ENCODE measurements at places on chromosomes 6 and 20.
A peak's percentile ranks its signal among the peaks of the same experiment; 100 is the strongest.

DNA sequence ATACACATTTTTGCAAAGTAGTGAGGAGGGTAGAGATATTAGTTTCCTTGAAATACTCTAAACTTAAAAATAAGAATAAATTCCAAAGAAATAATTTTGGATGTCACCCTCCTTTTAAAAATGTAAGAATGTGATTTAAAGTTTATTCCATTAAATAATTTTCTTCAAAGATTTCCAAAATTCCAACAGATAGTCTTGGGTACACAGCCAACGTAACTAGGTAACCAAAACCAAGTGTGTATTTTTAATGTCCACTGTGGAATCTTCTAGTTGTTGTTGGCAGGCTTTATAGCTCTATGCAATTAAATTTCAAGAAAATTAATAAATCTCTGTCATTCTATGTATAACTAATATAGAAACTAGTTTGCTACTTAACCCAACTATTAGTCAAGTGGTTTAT is 101.3 kb downstream of the COL21A1 start:
- DNase-seq, result no peak

GRCh38 chr6:89840538-89840937 is 10.9 kb downstream of the CASP8AP2 start:
- DNase-seq, result no peak

DNA sequence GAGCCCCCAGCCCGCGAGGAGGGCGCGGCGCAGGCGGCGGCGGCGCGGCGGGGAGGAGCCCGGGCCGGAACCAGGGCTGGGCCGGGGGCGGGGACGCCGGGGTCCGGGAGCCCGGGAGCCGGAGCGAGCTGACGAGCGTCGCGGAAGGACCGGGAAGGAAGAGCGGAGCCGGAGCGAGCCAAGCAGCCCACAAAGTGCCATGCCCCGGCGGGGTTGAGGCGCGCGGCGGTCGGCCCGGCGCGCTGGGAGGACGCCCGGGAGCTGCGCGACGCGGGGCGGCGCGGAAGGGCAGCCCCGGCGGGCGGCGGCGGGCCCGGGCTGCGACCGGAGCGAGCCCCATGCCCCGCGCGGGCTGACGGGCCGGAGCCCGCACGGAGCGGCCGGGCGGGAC is 289 bp downstream of the FOXP4 start:
- no peak for DNase-seq

- no peak for DNase-seq
These were observed 179.7 kb upstream of the SCGN start for GRCh38 chr6:25472306-25472705.

GRCh38 chr6:101011186-101011585 is 130.1 kb upstream of the ASCC3 start:
- DNase-seq, result peak; percentile 7

DNA sequence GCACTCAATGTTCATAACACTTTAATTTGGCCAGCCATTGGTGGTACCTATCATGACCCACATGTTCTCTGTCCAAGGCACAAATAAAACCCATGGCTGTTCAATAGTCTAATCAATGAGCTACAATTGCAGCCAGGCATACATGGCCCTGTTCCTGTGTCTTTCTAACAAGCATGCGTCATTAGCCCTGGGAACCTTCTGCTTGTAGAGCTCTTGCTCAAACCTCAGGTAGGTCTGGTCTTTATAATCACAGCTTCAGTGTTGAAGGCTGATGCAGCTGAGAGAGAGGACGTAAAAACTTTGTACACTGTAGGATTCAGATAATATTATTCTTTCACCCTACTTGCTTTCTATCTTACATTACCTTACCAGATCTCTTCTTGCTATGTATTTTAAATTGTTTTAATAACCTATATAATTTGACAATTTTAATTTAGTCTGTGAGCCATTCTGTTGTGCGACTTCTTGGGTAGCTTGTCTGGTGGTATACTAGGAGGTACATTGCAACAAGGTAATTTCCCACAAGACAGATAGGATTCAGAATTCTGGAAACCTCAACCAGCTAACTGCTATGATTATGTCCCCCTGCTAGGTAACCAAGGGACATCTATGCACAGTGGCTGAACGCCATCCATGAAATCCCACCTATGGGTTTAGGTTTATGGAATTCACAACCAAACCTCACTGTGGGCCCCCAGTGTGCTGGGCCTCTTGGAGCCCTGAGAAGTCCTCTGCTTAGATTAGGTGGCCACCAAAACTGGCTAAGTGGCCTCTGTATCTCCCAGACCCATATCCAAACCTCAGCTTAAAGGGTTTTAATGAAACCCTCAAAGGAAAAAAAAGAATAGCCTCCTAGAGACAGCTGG is 55.4 kb upstream of the RIPOR2 start:
- DNase-seq, result no peak

DNA sequence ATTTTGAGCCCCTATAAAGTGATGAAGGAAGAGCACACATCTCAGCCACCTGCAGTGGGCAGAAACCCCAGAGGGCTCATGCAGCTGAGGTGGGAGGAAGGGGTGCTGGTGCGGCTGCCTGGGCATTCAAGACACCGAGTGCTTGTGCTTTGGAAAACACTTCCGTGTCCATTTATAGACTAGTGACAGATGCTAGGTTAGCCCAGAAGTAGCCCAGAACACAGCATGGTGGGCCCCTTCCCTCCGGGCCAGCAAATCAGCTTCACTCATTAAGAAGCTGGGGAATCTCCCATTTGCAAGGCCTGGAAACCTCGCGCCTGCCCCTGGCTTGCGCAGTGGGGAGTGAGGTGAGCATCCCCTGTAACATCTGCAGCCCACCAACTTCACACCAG is 12.9 kb downstream of the BEND3 start:
- DNase-seq, result no peak

Measured in GM06990 (cell line).